ENCODE measurements at places on chromosomes 7 and 10.

- DNase-seq, result no peak
Measured at GRCh38 chr10:16581202-16581601, 59.5 kb upstream of the C1QL3 start.

DNA sequence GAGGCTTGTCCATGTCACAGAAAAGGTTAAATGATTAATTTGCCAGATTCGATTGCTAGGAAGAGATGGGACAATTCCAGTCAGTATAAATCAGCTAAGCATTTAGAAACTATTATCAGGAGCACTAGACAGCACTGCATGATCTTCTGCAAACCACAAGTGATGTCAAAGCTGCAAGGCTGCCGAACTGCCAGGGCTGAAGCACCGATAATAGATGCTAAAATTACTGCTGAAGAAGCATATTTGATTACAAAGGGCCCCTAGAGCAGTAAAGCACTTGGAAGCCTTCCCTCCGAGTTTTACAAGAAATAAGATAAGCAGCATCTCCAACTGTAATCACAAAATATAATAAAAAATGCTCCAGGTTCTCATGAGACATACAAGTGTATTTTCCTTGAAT, 40.6 kb downstream of the RNLS start:
- no peak for DNase-seq

DNA sequence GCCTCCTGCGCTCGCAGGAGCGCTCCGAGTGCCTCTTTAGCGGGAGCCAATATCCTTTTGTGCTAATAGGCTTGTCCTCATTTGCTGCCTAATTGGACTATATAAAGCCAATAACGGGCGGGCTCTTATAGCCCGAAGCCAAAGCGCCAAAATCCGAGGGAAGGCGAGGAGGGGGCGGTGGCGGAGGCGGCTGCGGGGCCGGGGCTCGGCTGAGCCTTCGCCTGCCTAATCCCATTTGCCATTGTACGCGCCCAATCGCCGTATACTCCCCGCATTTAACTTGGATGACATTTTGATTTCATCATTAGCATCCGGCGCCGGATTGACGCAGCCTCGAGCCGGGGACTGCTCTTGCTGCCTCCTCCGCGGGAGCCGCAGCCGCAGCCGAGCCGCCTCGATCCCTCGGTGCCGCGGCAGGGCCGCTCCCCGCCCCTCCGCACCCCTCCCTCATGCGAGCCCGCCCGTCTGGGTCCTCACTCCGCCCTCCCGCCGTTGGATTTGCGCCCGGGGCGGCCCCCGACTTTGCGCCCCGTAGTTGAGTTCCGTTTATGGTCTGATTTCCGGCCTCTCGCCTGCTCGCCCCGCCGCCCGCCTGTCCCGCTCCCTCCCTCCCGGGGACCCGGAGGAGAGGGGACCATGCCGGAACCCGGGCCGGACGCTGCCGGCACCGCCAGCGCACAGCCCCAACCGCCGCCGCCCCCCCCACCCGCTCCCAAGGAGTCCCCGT, at the start of gene HMX3:
Gene HMX3 (plus strand): TSS at position 556 of the 727 bp plus-strand sequence. CDS start 81 bp downstream, at position 637.
- peak; percentile 63 for DNase-seq

DNA sequence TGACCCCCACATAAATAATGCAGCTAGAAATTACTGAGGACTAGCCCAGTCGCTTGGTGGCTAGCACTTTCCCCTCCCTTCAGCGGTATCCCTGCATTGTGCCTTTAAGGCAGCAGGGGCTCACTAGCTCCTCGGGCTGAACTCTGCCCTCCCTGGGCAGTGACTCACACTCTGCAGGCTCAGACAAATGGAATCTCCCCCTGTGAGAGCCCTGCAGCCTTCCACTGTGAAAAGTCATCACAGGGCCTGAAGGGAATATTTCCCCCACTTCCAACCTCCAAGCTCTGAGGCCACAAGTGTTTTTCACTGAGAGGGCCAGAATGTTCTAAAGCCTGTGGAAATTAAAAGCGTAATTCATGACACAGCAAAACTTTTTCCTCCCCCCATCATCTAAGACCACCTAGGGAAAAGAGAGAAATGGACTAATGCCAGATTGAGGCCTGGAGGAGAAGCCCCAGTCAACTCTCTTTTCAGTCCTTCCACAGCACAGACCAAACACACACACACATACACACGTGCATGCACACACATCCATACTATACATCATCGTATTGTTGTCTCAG, 93.6 kb upstream of the COL1A2 start:
- DNase-seq, result peak; percentile 90

- DNase-seq, result no peak
Measured at GRCh38 chr10:76435157-76435556, 1003.7 kb downstream of the LRMDA start.

DNA sequence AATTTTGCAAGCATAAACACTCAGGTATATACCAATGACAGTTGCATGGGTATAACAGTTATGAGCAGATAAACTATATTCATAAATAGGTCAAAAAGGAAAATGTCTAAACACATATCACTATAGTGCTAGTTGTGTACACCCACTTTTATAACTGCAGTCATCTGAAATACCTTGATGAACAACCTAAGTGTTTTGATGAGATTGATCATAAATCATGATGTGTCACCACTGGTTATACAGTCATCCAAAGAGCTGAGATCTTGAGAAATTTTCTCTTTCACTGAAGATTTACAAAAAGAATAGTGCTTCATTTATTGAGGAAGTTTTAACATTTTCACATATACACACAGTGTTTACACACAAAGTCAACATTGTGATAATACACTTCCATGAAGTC, 78.6 kb upstream of the SLC25A13 start:
- peak; percentile 23 for DNase-seq

DNA sequence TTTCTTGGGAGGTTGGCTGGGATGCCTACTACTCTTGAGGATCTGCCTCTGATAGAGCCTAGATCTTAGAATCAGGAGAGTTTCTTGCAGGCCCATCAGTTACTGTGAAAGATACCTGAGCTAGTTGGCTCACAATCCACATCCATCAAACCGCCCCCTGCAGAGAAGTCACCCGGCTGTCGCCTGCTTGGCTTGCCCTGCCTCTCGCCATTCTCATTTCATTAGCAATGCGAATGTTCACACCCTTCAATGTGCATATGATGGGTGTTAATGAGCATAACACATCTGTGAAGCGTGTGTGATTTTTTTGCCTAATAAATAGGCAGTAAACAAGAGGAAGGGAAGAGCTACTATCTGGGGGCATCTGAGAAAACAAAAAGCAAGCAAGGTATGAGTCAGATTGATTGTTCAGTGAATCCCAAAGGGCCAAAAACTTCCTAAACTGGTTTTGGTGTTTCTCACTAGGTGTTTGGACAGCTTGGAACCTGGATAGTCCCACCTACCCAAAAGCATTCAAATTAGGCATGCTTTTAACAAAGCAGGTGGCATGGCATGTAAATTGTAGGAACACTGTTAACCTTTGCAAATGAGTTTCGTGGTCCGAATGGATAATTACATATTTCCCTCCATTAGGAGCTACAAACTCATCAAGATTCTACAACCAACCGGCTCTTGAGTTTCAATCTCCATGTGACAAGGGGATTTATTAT, 272.3 kb upstream of the C7orf33 start:
- DNase-seq, result peak; percentile 77

DNA sequence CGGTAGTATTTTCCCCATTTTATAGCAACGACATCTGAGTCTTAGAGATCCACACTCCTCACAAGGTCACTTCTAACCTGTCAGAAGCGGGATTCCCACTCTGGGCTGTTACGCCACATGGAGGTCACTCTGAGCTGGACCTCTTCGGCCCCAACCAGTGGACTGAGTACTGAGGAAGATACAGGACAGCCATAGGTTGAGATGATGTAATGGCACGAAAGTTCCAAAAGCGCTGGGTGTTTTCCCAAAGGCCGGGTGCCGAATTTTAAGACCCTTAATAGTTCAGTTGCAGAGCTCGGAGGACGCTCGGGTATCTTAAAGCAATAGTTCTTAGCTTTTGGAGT, 699 bp downstream of the GHITM start:
- peak; percentile 16 for DNase-seq

GRCh38 chr10:111093741-111094380, 17.0 kb downstream of the ADRA2A start:
- no peak for DNase-seq

- no peak for DNase-seq
Measured at GRCh38 chr7:128701062-128701785, 29.1 kb downstream of the GARIN1A start.

DNA sequence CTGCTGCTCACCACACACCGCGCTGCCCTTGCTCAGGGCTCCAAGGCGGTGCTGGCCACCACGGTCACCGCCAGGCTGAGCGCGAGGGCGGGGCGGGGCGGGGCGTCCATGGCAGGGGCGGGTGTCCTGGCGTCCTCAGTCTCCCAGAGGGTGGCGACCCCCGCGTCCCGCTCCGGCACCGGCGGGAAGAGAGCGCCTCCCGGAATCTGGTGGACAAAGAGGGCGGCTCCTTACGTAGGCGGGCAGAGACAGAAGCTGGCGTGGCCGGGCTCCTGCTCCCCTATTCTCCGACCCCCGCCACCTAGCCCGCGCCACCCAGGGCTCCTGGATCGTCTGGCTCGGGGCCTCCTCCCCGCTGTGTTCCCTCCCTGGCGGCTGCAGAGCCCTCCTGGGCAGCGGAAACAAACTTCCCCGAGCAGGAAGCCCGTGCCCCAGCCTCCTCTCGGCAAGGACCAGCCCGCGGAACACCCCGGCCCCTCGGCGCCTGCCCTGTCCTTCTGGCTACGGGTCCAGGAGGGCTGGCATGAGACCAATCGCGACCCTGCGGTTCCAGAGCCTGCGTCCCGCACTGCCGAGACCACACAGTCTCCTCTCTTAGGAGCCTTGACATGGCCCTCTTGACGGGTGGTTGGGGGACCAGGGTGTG, 133.8 kb upstream of the ZNF92 start:
- peak; percentile 56 for DNase-seq

DNA sequence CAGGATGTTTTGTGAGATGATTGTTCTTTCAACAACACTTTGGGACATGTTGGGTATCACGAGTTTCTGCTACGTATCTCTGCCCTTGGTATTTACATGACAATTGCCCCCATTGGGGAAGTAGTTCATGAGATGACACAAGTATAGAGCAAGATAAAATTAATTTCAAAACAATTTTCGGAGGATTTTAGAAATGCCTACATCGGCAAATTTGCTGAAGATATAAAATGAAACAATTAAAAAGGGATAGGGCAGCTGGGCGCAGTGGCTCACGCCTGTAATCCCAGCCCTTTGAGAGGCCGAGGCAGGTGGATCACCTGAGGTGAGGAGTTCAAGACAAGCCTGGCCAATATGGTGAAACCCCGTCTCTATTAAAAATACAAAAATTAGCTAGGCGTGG, 371.7 kb downstream of the INHBA start:
- DNase-seq, result no peak

- no peak for DNase-seq
Measured at GRCh38 chr10:82213784-82214183, 338.8 kb downstream of the NRG3 start.

DNA sequence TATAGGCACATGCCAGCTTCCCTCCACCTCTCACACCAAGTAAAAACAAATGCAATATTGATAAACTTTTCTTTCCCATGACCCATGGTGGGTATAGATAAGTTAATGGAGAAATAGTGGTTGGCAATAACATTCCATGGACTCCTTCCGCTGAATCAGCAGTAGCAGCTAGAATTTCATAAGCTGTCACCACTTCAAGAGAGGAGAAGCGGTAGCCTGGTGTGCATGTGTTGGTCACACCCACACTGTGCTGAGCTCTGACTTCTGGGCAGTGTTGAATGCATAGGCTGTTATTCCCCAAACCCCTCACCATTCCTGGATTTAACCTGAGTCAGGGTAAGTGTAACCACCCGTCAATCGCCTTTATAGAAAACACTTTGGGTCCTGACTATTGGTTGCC, 32.5 kb upstream of the BMPER start:
- no peak for DNase-seq

DNA sequence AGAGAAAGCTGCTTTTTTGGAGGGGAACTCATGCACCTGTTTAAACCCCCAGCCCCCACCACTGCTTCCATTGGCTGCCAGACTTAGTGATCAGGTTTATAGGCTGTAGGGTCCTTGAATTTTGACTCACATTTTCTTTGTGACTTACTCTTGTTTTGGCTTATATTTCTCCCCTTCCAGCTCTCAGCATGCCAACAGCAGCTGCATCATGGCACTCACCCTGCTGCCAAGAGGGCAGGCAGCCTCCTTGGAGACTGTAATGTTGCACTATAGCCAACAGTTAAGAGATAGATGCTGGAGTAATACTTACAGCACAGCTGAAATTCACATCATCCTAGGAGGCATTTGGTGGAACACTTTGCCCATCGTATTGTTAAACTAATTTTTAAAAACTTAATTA, 98.0 kb upstream of the GLCCI1 start:
- DNase-seq, result peak; percentile 26

DNA sequence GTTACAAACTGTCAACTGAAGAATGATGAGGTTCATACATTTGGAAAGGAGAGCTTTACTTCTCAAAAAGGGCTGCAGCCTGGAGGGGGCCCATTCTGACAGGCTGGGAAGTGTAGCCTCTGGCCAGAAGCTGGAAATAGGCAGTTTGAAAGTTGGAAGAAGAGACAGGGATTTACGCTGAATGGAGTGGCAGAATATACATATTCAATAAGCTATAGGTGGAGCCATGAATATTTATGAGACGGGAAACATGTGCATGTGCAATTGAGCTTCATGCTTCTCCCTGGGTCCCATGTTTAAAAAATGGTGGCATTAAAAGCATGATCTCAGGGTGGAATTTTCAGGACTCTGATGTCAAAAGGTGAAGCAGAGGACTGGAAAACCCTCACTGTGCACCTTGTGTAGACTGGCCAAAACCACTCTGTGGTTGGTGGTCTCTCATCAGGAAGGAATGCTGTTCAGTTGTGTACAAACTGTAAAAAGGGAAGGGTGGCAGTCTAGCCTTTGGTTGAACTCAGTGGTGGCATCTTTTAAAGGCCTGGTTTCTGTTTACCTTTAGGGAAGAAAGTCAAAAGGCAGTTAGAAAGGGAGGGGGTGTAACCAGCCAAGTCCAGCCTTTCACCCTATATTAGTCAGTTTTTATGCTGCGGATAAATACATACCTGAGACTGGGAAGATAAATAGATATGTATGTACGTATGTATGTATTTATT, 7.2 kb upstream of the ACTR3B start:
- DNase-seq, result no peak

- DNase-seq, result no peak
Measured at GRCh38 chr7:91835091-91835825, 45.2 kb downstream of the MTERF1 start.

DNA sequence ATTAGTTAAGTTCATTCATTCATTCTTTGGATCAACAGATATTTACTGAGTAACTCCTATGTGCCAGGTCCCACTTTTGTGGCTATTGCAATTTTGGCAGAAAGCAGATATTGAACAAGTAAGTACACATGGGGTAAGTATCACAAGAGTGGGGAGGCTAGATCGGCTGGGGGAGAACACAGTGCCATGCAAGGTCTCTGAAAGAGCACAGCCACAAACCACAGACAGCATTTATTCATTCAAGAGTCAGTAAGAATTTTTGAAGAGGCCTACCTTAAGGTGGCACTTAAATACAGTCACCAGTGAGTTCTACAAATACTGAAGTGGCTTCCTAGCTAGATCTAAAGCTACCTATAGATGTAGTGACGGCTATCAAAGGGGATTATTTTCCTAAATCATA, 304.2 kb downstream of the RNLS start:
- no peak for DNase-seq

GRCh38 chr10:102919246-102919959, 1.3 kb downstream of the CNNM2 start:
- peak; percentile 52 for DNase-seq

Data from NCI-H69 (cell line).